ENCODE measurements at places on chromosomes 2 and 18.

DNA sequence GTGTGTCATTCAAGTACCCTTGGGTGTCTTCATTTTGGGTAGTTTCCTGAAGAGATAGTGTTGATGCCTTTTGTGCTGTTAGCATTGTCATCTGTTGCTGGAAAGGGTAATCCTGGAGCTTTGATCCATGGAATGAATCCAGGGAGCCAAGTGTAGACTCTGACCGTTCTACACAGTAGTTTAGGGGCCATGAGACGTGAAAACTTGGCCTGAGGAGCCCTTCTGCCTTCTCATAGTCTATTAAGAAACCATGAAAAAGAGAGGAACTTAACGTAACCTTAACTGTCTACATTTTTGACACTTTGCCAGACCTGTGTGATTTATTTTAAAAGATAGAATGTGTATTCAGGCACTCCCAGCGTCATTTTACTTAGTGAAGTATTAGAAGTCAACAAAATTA, 194.0 kb downstream of the BABAM2 start:
- DNase-seq: peak; percentile 27

- DNase-seq: no peak
Observed at GRCh38 chr2:238321467-238321866, 1.1 kb downstream of the TRAF3IP1 start.

GRCh38 chr2:120424274-120424796, 78.4 kb downstream of the INHBB start:
- DNase-seq: no peak

GRCh38 chr2:29275186-29275585, 160.0 kb downstream of the CLIP4 start:
- DNase-seq: no peak

GRCh38 chr2:203690441-203691047, 15.9 kb upstream of the CD28 start:
- no peak for DNase-seq

DNA sequence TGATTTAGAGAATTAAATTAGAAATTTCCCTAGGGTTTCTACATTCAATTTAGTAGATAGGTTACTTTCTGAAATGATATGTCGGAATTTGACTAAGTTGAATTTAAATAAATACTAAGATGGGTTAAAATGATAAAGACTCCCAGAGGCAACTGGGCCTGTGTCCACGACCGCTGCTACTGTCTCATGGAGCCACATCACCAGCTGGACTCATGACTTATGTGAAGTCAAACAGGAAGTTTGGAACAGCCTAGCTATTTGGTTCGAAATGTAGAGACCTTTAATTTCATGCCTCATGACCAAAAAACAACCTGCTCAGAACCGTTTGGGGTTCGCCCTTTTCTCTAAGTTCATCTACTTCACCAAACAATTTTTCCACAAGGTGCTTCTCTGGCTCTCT, 22.2 kb downstream of the GRHL1 start:
- no peak for DNase-seq

- DNase-seq: no peak
Observed at GRCh38 chr18:4251206-4251605, 203.9 kb downstream of the DLGAP1 start.

DNA sequence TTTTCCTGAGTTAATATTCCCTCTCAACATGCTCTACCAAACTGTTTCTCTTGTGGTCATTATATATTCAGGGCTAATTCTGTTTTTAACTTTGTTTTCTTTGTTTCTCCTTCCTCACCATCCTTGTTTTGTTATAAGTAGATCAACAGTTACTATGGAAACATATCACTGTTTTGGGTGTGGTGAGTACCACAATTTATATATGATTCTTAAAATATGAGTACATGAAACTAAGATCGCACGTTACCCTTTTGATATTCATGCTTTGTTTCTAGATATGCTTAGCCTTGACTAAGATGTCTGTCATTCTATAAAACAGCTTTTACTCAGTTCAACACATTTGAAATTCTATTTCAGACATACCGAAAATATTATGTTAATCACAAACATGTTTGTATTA, 232.3 kb upstream of the ITGA4 start:
- no peak for DNase-seq

GRCh38 chr2:135030826-135031225, 16.4 kb downstream of the MAP3K19 start:
- DNase-seq: peak; percentile 44

DNA sequence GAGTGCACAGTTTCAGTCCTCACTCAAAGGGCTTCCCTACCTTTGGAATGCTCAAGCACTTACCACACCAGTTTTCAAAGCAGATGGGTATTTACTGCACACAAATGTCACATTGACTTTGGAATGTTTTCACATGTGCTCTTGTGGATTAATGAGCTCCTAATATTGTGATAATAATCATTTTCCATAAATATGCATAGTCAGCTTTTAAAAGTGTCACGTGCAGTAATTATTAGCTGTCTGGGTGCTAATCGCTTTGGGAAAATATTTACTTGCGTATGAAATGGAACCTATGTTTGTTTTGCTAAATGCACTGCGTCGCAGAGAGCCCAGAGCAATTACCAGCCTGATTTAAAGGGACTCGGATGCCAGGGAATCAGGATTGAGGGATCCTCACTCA, 229.3 kb downstream of the SMAD2 start:
- DNase-seq: no peak

DNA sequence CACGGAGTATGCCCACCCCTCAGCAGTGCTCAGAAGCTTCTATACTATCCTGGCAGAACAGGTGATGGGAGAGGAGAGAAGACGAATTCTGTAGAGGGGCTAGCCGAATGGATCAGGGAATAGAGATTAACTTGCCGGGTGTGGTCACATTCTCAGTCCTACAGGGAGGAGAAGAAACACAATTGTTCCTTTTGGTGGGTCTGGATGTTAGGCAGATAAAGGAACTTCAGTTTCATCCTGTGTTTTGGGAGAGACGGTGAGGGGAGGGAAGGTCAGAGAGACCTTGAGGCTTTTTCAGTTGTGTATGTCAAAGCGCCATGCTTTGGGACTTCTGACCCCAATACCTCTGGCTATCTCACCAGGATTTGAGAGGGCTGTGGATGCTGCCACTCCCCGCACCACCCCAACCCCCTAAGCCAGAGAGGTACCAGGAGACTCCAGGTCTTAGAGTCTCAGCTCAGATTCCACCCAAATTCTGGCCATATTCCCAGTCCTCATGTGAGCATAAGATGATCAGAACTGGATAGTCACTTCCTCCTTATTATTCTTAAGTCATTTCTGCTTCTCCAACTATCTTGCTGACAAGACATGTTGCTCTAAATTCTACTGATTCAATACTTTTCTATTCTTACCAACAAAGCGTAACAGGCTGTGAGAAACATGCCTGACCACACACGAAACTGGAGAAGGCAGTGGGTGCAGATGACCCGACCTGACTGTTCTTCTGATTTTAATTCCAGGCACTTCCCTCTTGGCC, 2.3 kb upstream of the TMEM37 start:
- peak; percentile 5 for DNase-seq

DNA sequence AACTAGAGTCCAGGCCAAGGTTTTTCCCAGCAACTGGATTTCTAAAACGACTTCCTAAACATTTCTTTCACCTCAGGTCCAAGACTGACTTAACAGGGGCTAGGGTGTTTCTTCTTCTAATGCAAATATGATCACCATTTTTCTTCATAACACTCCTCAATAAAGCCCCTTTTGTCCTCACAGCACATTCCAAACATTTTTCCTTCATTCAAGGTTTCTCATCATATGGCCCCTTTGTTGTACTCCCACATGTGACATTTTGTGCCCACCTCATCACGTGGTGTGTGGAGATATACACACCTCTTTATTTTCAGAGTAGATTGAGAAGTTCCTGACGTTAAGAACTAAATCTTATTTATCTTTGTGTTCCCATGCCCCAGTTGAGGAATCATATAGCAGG, 3.9 kb upstream of the CDH7 start:
- DNase-seq: no peak

GRCh38 chr18:50201476-50202018, 6.6 kb upstream of the MYO5B start:
- DNase-seq: no peak
